Vagina (tissue), 2 donors: ENCODE measurements at places on chromosomes 1 and 21.

GRCh38 chr1:101112051-101112780 is 86.6 kb upstream of the DPH5 start:
- DNase-seq = no peak

DNA sequence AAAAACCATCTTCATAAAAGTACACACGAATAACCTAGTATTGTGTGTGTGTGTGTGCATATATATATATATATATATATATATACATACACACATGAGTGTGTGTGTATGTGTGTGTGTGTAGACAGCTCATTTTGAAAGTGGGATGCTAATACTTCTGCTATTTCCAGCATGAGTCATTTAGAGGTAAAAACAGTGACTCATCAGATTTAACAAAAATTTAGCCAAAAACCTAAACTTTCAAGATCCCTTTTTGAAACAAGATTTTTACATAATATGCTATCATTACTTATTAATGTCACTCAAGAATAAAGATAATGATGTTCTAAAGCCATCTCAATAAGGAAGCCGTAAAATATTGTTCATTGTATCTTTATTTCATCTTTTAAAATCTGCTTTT is 35.6 kb upstream of the ADGRL4 start:
- DNase-seq = no peak

GRCh38 chr1:9420835-9421532 is 118.3 kb upstream of the SLC25A33 start:
- no peak for DNase-seq

GRCh38 chr1:181676269-181676668 is 193.0 kb downstream of the CACNA1E start:
- DNase-seq = no peak

DNA sequence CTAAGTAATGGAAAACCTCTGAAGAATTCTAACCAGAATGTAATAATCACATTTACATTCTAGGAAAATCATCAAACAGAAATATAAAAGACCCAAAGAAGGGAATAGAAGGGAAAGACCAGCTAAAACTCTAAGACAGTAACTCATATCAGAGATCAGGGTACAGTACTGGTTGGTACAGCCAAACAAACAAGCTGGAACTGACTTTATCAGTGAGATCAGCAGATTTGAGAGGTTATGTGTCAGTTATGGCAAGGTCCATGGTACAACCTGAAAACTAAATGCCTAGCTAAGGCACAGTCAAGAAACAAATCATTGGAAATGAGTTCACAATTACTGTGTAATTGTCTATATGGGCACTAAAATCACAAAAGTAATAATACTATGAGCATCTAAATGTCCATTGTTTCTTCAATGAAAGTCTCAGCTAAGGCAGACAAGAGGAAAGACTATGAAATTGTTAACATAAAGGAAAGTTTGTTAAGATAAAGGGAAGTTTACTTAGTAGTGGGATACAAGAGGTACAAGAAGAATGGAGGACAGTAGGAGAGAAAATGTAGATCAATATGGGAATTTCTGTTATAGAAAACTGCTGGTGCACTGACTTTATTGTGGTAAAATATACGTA is 75.8 kb downstream of the TRIM33 start:
- DNase-seq = no peak

DNA sequence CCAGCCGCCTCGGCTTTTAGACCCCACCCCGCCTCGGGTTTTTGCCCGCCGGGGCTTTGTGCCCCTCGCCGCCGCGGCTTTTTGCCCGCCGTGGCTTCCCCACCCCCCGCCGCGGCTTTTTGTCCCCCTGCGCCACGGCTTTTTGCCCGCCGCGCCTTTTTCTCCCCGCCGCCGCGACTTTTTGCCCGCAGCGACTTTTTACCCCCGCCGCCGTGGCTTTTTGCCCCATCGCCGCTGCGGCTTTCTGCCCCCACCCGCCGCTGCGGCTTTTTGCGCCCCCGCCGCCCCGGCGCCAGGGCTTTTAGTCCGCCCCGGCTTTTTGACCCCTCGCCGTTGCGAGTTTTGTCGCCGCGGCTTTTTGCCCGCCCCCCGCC is 474.4 kb downstream of the FAM72C start:
- DNase-seq = peak; percentile 12

GRCh38 chr1:183907070-183907469 is 102.2 kb downstream of the RGL1 start:
- DNase-seq = no peak

- no peak for DNase-seq
Measured at GRCh38 chr21:25863031-25863430, 128.3 kb downstream of the GABPA start.
